NCI-H510A (cell line): ENCODE measurements at places on chromosomes 6 and 20.

DNA sequence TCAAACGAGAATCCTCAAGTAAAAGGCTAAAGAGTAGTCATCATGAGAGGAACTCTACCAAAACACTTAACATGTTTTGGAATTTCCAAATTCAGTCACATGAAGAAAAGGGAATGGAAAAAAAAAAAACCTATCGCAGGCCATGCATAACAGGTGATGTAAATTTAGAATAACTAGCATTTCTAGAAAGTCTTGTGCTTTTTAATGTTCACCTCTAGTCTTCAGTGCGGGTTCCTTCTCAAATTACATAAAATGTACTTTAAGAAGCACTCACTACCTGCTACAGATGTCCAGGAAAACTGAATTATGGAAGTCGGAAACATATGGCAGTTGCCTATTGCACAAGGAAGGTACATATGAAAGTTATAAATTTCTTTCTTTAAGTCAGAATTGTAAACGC is 6.1 kb upstream of the TBX18 start:
- no peak for DNase-seq

- DNase-seq: no peak
Measured at GRCh38 chr6:45633272-45633908, 255.7 kb upstream of the SUPT3H start.

GRCh38 chr6:163670336-163670735 is 255.8 kb downstream of the QKI start:
- no peak for DNase-seq

DNA sequence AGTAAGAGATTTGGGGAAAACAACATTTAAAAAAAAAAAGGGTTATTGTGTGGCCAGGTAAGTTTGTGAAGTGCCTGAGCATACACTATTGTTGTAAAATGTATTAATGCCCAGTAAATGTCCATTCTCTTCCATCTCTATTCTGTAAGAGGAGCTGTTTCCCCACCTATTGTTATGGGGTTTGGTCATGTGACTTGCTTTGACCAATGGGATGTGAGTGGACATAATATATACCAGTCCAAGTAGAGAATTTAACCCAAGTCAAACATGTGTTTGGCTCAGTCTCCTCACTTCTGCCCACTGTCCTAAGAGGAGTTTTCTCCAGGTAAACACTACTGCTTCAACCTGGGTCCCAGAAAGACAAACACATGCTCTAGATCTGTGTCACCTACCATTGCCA is 377.1 kb downstream of the FOXA2 start:
- DNase-seq: no peak

- no peak for DNase-seq
Measured at GRCh38 chr20:46229478-46230105, 78.7 kb downstream of the CDH22 start.

DNA sequence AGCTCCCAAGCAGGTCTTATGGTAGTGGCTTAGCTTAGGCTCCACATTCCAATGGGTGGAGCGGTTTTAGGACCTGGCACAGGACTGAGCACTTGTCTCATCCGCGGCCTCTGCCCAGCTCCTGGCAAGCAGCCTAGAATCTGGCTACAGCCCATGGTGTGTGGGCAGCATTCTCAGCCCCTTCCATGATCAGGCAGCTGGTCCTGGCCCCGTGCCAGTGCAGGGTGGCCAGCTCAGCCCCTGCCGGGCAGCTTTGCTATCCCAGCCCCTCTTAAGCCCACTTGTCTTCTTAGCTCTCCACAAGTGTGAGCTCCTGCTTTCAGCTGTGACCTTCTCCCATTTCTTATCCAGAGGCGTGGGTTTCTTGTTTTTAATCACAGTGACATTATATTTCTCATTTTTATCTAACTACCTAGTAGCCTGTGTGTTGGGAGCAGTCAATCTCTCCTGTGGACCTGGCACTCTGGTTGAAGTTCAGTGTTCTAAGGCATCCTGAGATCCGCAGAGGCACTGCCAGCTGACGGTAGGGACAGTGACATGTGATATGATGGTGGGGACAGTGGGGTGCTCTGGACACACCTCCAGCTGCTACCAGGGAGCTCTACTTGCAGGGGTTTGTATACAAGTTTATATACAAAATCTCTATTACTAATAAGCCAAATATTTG is 119.9 kb upstream of the PRND start:
- DNase-seq: no peak

DNA sequence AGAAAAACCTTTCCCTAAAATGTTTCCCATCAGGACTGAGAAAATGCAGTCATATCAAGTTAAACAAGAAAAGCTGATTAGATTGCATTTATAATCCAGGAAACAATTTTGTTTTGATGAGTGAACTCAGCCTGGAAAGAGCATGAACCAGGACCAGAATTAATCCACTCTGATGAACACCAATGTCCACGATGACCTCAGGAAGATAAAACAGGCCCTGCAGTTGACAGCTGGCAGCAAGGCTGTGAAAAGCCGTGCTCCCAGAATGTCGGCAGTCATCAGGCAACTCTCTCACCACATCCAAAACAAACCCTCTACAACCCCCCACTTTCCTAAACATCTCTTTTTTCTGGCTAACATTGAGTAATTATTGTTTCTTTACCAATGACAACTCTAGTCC is 74.0 kb upstream of the PROKR2 start:
- no peak for DNase-seq
